T-helper 1 cell (primary cell): ENCODE measurements at places on chromosomes 2 and 18.

DNA sequence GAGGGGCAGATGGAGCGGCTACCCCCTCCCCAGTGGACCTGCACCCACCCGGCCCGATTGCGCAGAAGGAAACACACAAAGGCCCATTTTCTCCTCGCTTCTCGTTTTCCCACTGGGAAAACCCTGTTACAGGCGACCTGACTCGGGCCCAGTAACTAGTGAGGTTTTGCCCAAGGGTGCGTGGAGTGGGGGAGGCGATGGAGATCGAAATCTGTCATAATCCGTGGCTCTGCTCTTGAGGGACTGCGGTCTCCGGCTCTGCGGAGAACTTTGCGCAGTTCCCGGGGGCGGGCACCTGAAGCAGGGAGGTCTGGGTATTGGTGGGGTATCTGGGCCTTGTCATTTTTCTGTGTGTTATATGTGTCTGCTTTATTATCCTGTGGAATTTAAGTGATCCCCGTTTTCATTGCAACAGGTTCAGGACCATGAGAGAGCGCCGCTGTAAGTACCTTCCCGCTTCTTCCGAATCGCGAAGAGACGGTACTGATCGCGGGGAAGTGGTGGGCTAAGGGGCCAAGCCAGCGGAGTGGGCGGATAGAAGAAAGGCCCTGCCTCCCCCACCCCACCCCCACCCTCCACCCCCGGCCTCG, 4.0 kb upstream of the HOXD4 start:
- no peak for DNase-seq

GRCh38 chr2:168538133-168538532, 82.1 kb downstream of the CERS6 start:
- no peak for DNase-seq

DNA sequence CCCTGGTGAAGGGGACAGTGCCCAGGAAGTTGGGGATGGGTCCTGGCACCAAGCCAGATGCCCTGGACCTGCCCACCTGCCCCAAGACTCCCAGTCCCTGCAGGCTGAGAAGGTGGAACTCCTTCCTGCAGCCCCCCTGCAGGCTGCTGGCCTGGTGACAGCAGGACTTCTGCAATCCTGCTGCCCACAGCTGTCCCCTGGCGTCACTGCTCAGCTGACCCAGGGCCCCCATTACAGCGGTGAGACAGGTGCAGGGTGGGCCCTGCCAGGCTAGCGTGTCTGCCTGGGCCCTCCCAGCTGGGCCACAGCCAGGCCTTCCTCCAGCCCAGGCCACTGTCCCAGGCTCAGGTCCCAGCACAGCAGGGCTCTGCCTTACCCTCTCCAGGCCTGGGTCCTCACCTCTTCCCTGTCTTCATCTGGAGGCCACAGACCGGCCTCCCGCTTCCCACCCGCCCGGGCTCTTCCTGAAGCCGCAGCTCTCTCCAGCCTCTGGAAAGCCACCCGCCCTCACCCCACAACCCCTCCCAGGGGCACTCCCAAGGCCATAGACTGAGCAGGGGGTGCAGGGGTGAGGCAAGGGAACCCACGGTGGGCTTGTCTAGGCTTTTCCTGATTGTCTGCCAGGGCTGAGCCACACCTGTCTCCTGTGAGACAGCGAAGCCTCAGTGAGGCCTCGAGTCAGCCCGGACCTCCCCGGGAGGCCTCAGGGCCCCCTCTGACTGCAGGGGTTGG, 8.8 kb upstream of the ERFE start:
- no peak for DNase-seq

DNA sequence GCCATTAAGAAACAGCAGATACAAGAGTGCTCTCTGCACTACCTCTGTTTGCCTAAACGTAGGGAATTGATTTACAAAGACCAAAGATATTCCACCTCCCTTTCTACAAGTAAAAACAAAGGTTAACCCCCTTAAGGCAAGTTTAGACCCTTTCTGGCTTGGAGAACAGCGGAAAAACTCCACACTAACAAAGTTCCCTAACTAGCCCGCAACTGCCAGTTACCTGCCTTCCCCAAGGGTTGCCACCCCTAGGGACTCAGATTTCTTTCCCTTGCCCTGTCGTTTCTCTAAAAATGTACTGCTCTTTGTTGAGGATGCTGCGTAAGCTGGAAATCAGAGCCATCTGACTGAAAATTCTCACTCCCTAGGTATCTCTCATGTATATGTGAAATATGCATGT, 627.5 kb upstream of the SOX11 start:
- no peak for DNase-seq

DNA sequence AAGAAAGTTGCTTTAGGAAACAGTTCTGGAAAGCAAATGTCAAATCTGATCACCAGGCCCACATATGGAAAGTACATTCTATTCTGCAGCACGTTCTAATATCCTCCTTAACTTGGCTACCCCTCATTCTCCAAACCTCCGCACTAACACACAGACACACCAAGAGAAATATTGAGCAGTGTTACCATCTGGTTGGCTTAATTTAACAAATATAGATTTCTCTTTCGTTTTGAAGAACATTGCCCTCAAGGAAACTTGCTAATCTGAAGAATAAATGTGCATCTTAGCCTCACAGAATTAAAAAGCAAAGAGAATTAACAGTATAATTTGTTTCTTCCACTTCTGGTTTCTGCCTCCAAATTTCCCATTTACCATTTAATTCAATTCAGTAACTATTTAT, 72.8 kb upstream of the TTC39C start:
- DNase-seq = no peak

DNA sequence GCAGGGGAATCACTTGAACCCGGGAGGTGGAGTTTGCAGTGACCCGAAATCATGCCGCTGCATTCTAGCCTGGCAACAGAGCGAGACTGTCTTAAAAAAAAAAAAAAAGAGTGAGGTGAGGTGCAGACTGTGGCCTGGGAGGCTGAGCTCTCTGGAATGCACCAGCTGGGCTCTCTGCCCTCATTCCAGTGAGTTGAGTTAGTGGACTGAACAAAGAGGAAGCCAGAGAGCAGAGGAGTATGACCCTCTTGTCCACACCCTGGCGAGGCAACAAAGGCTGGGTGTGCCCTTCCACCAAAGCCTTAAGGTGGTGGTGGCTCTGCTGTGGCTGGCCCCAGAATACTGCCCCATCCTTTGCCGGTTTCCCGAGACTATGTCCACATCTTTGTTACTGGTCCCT, 71.3 kb upstream of the ACKR3 start:
- no peak for DNase-seq

DNA sequence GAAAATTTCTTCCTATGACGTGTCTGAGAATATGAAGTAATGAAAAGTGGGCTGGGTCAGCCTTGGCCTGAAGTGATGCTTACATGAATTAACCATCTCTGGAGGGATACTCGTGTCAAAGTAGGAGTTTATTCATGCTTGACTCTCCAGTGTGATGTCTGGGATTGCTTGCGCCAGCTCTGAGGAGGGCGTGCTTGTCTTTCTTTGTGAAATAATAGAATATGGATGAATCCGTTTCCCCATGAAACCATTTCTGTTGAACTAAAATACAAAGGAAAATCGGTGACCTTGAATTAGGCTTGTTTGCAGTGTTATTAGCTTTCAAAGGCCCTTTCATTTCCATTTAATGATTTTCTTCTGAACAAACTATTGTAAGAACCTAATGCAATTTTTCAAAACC, 77.9 kb downstream of the EML6 start:
- no peak for DNase-seq

DNA sequence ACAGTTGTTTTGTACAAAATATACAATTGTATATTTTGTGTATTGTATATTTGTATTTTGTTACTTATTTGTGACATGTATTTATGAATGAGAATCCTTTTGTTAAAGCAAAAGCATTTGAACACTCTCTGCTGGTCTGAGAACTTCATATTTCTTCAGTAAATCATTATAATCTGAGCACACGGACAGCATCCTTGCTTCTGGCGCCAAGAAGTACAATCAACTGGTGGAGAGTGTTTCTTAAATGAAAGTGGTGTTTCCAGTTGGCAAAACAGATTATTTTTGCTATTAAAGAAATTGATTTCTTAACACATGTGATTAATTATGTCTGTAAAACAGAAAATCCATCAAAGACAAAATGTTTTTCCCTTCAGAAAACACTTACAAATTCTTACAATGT, 95.1 kb upstream of the COPS8 start:
- no peak for DNase-seq

- no peak for DNase-seq
These were observed 9.8 kb downstream of the HNRNPLL start for GRCh38 chr2:38592951-38593350.

DNA sequence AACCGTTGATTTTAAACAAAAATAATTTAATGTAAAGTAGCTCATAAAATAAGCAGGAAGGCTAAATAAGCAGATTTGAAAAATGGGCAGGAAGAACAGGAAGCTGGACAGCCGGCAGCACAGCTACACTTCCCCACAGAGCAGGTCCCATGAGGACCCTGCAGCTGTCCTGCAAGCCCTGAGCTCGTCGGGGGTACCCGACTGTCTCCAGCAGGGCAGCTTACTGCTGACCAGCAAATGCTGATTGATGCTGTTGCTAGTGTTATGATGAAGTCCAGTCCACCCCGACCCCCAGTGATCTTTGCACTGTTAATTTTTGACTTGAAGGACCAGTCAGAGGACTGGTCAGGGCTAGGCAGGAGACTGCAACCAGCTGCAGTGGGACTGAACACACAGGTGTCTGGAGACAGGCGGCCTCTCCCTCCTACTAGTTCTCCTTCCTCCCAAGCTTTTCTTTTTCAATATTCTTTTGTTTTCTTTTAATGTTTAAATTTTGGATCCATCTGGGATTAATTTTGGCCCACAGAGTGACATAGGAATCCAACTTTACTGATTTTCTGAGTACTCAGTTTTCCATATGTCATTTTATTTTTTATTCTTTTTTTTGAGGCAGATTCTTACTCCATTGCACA, 27.7 kb downstream of the POLE4 start:
- no peak for DNase-seq

- DNase-seq = no peak
These were observed 282.6 kb downstream of the MYT1L start for GRCh38 chr2:2048461-2048860.

GRCh38 chr2:159150280-159150746, 136.2 kb downstream of the WDSUB1 start:
- DNase-seq = no peak

DNA sequence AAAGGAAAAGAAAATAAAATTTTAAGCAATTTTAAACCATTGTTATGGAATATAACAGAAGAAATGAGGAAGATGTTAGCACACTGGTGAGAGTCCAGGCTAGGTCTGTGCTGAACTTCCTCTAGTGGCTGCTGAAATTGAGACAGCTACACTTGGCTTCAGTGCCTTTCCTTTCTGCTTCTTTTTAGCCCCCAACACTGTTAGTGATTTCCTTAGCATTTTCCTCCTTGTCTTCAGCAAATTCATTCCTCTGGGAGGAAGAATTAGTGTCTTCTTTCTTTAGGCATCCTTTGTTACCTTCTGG, 47.6 kb downstream of the ITGAV start:
- no peak for DNase-seq

DNA sequence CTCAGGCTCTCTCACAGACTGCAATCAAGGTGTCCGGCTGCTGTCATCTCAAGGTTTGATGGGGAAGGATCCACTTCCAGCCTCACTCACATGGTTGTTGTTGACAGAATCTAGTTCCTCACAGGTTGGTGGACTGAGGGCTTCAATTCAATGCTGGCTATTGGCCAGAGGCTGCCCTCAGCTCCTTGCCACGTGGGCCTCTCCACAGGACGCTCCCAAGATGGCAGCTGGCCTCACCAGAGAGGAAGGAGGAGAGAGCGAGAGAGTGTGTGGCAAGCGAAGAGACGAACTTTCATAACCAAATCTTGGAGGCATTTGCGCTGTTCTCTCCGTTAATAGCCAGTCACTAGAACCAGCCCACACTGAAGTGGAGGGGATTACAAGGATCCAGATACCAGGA, 13.5 kb upstream of the DNMT3A start:
- no peak for DNase-seq
